Left lung (tissue), 14 donors: ENCODE measurements at places on chromosomes 12 and 14. TPM values are rescaled to one million over a fixed set of nuclear protein-coding genes. Genes with fewer than 3 reads are reported as not detected.

DNA sequence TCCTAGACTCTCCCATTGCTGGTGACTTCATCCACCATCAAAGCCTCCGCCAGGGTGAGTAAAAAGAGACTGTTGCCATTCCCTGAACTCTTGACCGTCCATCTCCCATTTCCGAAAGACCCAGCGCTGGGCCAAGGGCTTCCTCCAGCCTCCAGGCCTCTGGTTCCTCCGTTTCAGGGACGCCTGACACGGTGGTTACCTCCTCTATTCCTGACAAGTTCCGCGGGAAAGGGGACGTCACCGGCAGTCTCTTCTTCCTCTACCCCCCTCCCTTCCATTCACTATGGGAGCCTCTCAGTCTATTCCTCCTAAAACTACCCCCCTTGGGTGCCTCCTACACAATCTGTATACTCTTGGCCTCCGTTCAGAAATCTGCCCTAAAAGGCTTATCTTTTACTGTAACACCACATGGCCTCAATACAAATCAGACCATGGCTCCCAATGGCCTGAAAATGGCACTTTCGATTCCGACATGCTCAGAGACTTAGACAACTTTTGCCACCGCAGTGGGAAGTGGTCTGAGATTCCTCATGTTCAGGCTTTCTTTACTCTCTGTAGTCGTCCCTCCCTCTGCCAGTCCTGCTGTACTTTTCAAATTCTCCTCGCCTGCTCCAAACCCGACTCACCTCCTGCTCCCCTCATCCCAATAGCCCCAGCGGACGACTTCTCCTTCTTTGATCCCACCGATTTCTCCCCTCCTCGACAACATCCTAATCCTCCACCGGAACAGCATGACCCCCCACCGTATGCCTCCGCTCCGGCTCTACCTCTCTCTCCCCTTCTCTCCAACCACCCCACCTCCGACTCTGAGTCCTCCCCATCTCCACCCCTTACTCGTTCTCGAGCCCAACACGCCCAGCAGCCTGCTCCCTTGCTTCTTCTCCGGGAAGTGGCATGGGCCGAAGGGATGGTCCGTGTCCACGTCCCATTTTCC, 70.4 kb downstream of the MOK start:
- DNase-seq = no peak
- H3K4me3 ChIP-seq = peak overlapping the region; percentile 16
- H3K27ac ChIP-seq = no peak overlapping the region
- no peaks in the 10 kb centered on the region for H3K4me1 ChIP-seq
- no peaks in the 10 kb centered on the region for H3K36me3 ChIP-seq
- no peaks in the 10 kb centered on the region for H3K27me3 ChIP-seq

DNA sequence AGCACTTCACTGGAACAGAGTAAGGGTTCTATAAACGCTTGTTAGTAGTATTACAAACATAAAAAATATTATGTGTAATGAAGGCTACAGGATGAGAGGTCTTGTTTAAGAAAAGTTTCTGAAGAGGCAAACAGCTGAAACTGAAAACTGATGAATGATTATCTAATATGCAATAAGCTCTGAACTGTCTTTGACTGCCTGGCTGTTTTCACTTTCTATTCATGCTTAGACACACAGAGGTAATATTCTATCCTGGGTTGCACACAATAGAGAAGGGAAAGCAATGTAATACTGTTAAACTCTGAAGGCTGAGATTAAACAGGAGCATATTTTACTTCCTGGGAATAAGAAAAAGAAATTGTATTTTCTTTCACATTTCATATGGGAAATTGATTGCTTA, 251.3 kb downstream of the ALX1 start:
- no peak overlapping the region for H3K4me3 ChIP-seq
- no peak overlapping the region for H3K27ac ChIP-seq
- no peaks in the 10 kb centered on the region for H3K36me3 ChIP-seq
- no peaks in the 10 kb centered on the region for H3K4me1 ChIP-seq
- DNase-seq = no peak

DNA sequence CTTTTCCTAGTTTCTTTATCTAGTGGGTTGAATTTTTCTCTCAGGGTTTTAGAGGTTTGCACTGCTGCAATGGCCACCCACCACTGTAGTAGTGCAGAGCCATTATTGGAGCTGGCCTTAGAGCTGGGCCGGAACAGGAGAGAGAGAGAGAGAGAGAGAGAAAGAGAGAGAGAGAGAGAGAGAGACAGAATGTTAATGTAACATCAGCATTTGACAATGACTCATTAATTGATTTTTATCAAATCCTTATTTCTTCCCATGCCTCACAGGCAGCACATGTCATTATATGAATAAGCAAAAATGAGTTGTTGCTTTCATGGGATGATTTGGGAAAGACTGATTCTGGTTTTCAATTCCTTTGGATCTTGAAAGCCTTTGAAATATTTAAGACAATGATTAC, 76.3 kb upstream of the PPP4R3A start:
- no peak overlapping the region for H3K4me3 ChIP-seq
- H3K27ac ChIP-seq = no peak overlapping the region
- no peak for DNase-seq
- H3K4me1 ChIP-seq = no peaks in the 10 kb centered on the region
- H3K27me3 ChIP-seq = no peaks in the 10 kb centered on the region

DNA sequence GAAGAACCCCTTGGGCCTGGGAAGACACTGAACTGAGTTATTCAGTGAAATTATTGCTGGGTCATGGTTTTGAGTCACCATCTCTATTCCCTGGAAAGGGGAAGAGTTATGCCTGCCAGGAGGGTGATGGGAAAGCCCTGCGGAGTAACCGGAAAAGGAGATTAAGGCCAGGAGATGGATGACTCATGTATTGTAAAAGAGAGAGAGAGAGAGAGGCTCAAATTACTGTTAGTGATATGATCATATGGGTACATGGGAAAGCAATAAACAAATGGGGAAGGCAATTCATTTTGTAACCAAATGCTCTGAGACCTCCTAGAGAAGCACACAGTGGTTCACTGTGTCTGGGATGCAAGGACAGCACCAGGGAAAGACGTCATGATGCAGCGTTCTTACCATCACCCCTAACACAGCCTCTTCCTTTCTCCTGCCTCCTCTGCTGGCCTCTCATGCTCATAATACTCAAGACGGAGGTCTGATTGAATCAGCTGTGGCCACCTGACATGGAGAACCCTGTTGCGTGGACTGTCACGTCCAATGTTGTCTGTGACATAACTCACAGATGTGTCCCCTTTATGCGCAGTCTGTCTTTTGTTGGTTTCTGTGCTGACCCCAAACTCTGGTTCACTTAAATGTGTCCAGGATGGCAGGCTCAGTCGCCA, 243.7 kb downstream of the TMEM132D start:
- DNase-seq = no peak
- no peak overlapping the region for H3K4me3 ChIP-seq
- no peaks in the 10 kb centered on the region for H3K4me1 ChIP-seq

Gene CLEC1A
- 8.9 TPM for total RNA-seq

- H3K27ac ChIP-seq = no peak overlapping the region
- peaks cover 80% of the 10 kb centered on the region for H3K27me3 ChIP-seq
- DNase-seq = no peak
- no peaks in the 10 kb centered on the region for H3K36me3 ChIP-seq
- peaks cover 6% of the 10 kb centered on the region for H3K4me1 ChIP-seq
- H3K4me3 ChIP-seq = no peak overlapping the region
These were observed 3.7 kb downstream of the PIANP start for GRCh38 chr12:6696690-6697583.

DNA sequence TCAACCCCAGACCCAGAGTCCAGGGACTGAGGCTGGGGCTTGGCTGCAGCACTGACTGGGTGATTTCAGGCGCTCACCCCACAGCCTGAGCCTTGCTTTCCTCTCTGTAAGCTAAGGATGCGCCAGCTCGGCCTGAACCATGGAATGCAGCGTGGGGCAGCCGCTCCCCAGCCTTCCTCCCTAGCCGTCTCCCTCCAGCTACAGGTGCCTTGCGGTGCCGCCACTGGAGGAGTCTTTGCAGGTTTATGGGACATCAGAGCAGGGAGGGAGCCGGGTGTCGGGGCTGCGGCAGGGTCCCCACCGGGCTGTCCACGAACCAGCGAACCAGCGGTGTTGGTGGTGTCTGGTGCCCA, 19.4 kb downstream of the PPP2R5C start:
- no peaks in the 10 kb centered on the region for H3K36me3 ChIP-seq
- DNase-seq = no peak
- peaks cover 4% of the 10 kb centered on the region for H3K4me1 ChIP-seq
- no peak overlapping the region for H3K27ac ChIP-seq
- H3K4me3 ChIP-seq = peak overlapping the region; percentile 23
- no peaks in the 10 kb centered on the region for H3K27me3 ChIP-seq

Gene TMEM233
- total RNA-seq = 0.79 TPM

DNA sequence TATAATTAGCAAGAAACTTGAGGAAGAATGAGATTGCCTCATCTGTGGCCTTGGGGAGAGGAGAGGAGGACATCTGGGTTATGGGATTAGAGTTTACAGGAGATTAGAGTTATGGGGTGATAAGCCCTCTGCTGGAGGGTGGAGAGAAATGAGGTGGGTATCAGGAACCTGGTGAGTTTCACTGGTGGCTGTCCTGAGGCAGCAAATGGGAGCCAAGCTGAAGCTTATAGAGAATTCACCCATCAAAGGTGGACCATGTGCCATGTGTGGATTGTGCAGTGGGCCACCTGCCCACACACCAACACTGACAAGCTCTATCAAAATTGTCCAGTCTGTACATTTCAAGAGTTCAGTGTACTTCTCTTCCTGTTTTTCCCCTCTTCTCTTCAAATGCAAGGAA, 135.3 kb downstream of the AEBP2 start:
- no peak overlapping the region for H3K27ac ChIP-seq
- no peaks in the 10 kb centered on the region for H3K27me3 ChIP-seq
- no peak overlapping the region for H3K4me3 ChIP-seq
- DNase-seq = no peak
- H3K36me3 ChIP-seq = no peaks in the 10 kb centered on the region

DNA sequence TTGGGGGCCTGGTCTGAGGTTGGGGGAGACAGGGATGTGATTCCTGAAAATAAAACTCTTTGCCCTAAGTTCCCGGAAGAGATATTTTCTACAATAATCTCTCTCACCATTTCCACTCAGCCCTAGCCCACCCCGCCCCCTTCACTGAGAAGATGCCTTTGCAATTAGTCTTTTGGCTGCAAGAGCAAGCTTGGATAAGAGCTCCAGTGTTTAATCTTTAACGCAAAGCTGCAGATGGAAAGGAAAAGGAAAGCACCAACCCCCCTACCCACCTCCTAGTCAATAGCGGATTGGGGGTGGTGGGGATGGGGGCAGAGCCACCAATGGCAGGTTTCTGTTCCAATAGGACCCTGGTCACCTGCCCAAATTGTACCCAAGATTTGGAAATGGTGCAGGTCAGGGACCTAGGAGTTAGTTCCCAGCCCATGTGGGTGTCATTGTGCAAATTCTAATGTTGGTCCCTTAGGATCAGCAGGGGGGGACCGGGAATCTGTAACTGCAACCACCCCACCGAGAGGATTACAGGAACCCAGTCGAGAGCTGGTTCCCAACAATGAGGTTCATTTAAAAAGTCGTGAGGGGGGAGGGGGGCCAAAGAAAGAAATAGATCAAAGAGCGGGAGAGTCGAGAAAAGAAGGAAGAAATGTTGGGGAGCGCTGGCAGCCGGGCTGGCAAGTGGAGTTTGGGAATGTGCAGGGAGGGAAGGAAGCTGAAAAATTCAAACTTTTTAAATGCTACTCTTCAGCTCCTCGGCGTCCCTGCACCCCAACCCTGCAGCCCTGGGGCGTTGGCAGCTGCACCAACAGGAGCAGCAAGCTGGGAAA, 1.6 kb downstream of the ZFP36L1 start:
- H3K36me3 ChIP-seq = no peaks in the 10 kb centered on the region
- no peak for DNase-seq
- peak overlapping the region; percentile 78 for H3K4me3 ChIP-seq
- H3K27ac ChIP-seq = peak overlapping the region; percentile 100
- H3K27me3 ChIP-seq = no peaks in the 10 kb centered on the region

Gene MYBPC1
- total RNA-seq = 0.24 TPM

Gene PLA2G1B
- 4.7 TPM for total RNA-seq

- H3K4me3 ChIP-seq = no peak overlapping the region
- no peak for DNase-seq
- no peaks in the 10 kb centered on the region for H3K36me3 ChIP-seq
- H3K27ac ChIP-seq = no peak overlapping the region
- no peaks in the 10 kb centered on the region for H3K27me3 ChIP-seq
- peaks cover 48% of the 10 kb centered on the region for H3K4me1 ChIP-seq
These were observed 66.4 kb downstream of the WNK1 start for GRCh38 chr12:818733-819132.

Gene B4GALNT3
- total RNA-seq = 31.4 TPM

DNA sequence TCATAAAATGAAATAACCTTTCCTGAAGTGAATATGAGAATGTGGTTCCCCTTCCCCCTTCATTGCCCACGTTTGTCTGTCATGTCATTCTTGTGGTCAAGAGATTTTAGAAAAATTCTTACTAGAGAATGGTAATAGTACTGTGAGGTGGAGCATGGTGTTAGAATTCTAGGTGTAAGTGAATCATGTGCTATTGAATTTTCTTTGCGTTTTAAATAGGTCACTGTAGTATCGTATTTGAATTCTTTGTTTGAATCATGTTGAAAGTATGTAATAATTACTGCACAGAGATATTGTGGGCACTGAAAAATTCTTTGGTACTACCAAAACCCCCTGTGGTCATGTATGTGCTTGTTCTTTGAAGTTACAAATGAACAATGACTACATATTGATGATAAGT, 49.9 kb downstream of the FUT8 start:
- no peaks in the 10 kb centered on the region for H3K4me1 ChIP-seq
- no peaks in the 10 kb centered on the region for H3K36me3 ChIP-seq
- no peak overlapping the region for H3K4me3 ChIP-seq
- DNase-seq = no peak

DNA sequence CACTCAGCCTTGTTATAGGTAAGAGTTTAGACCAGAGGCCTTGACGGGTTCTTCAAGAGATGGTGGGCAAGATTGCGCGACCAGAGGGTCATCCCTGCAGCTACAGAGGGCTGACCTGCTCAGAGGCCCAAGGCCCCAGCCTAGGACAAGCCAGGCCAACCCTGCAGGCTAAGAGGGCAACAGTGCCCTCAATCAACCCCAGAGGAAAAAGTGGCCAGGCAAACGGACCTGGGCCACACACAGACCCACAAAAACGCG, 1.3 kb downstream of the SSH1 start:
- no peaks in the 10 kb centered on the region for H3K36me3 ChIP-seq
- peaks cover 87% of the 10 kb centered on the region for H3K4me1 ChIP-seq
- H3K4me3 ChIP-seq = peak overlapping the region; percentile 54
- H3K27me3 ChIP-seq = no peaks in the 10 kb centered on the region
- no peak for DNase-seq

Gene MMP17
- total RNA-seq = 5.2 TPM

DNA sequence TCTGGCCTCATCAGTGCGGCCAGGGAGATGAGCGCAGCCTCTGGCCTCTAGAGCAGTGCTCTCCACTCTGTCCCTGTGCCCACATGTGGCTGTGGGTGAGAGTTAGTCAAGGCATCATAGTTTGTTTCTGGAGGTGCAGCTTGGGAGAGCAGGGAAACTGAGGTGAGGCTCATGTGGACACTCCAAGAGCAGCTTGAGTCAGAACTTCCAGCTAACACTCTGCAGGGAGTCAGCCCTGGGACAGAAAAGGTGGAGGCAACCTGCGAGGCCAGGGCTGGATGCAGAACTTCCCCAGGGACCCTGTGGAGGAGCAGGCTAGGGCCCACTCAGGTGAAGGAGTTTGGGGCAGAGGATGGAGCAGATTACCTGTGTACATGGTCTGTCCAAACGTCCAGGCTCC, 10.8 kb downstream of the ISCA2 start:
- peaks cover 8% of the 10 kb centered on the region for H3K27me3 ChIP-seq
- no peaks in the 10 kb centered on the region for H3K4me1 ChIP-seq
- no peak overlapping the region for H3K4me3 ChIP-seq
